NCI-H510A (cell line): ENCODE measurements at places on chromosomes 7 and 10.

GRCh38 chr7:132685277-132685676 lies 109.0 kb upstream of the PLXNA4 start:
- DNase-seq = no peak

GRCh38 chr7:38615665-38616064 lies 15.5 kb downstream of the AMPH start:
- no peak for DNase-seq

DNA sequence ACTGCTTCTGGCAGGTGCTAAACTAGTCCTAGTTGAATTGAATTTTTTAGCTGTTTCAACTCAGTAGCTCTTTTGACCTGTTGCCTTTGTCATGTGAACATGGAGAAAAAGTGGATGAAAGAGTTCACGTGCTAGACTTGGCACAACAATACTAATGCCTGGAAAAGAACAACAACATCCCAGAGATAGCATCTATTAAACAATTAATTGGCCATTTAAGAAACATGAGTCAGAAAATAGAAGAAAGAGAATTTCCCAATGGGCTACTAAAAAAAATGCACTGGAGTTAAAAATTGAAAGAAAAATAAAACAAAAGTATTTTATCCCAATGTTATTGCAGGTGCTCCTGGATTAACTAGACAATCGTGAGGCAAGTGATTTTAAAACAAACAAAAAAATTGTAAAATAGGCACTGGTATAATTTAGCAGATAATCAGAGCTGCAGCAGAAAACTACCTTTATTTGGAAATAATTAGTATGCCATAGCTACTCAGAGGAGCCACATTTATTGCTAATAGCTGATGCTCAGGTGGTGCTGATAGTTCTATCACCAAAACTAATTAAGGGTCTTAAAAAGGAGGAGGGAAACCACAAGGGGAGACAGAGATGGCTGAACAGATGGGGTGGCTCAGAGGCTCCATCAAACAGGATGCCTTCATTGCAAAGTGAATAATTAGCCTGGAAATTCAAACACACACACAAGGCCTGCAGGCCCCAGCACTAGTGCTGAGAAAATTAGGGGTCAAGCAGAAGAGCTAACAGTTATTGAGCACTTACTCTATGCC lies 17.6 kb downstream of the CCDC71L start:
- DNase-seq = no peak

- DNase-seq = no peak
These were observed 17.1 kb downstream of the PLXDC2 start for GRCh38 chr10:19833170-19833824.

- DNase-seq = peak; percentile 31
These were observed 122.5 kb downstream of the RELN start for GRCh38 chr7:103866919-103867318.

DNA sequence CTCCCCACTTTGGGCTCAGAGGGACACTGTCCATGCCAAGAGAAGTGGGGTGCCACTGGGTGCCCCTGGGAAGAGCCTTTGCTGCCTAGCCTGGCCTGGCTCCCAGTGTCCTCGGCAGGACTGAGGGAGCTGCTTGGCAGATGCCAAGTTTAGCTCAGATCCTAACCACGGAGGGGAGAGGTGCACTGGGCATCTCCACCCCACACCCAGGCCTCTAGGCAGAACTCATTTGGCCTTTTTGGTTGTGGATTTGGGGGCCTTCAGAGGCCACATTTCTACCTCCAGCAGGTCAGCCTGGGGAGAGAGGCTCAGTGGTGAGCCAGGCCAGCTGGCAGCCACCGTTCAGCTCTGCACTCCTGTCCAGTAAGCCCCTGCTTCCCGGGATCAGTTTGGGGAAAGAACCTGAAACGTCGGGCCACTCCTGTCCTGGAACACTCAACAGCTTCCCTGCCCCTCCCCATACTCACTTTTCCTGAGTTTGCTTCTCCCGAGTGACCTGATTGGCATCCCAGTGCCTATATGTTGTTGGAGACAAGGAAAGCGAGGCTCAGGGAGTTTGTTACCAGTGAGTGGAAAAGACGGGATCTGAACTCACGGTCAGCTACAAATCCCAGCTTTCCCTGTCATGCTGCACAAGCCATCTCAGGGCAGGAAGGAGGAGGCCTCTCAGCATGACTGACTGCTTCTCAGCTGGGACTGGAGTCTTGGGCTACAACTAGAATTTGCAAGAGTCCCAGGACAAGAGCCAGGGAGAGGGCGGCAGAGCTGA lies 11.2 kb upstream of the CXCL12 start:
- no peak for DNase-seq

DNA sequence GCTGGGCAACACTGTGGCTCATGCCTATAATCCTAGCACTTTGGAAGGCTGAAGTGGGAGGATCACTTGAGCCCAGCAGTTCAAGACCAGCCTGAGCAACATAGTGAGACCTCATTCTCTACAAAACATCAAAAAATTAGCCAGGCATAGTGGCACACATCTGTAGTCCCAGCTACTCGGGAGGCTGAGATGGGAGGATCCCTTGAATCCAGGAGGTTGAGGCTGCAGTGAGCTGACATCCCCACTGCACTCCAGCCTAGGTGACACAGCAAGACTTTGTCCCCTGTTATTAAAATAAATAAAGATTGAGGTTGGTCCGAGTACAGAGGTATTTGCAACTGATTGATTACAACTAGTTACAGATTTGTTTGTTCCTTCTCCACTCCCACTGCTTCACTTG lies 44.1 kb downstream of the SKIDA1 start:
- DNase-seq = no peak
